ENCODE measurements at places on chromosomes 5 and 9. TPM values are rescaled to one million over a fixed set of nuclear protein-coding genes. Genes with fewer than 3 reads are reported as not detected.

- DNase-seq, result peak; percentile 39
Observed at GRCh38 chr5:146565764-146566367, 49.9 kb upstream of the GPR151 start.

DNA sequence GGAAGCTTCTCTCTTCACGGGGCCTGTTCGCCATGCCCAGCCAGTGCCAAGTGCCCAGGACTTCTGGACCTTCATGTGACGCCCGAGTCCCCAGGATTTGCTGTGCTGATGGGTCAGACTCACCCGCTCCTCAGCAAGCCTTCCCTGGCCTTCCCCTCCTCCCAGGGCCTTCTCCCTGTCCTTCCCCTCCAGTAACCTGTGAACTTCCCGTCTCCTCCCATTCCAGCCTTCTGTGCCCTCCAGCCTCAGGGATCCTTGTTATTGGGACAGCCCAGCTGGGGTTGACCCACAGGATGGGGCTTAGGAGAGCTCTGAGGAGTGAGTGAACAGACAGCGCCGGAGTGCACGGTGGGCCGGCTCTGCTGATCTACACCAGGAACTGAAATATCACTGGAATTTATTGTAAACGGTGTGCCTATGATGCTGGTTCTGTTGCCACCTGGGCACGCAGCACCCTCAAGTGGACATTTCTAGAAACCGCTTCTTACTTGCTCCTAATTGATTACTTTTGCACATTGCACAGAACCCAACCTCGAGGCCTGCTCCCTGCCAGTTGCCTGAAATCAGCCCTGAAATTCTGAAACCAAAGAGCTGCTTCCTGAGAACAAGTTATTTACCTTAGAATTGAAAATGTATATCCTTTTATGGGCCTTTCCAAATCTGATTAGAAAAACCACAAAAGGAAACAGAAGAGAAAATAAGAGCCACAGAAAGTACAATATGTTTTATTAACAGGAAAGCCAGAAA lies 1.5 kb downstream of the SPAAR start:
- no peak for DNase-seq

GRCh38 chr9:87089929-87090328 lies 142.6 kb upstream of the GAS1 start:
- DNase-seq, result no peak

The OSMR gene
- 34.5 TPM for total RNA-seq

Measured in liver (tissue), 10 donors.